ENCODE measurements at places on chromosomes 7 and 10.

GRCh38 chr7:69946901-69947300, 348.6 kb downstream of the AUTS2 start:
- no peak for DNase-seq

GRCh38 chr7:100568176-100568895, 5.4 kb downstream of the SAP25 start:
- DNase-seq: no peak

DNA sequence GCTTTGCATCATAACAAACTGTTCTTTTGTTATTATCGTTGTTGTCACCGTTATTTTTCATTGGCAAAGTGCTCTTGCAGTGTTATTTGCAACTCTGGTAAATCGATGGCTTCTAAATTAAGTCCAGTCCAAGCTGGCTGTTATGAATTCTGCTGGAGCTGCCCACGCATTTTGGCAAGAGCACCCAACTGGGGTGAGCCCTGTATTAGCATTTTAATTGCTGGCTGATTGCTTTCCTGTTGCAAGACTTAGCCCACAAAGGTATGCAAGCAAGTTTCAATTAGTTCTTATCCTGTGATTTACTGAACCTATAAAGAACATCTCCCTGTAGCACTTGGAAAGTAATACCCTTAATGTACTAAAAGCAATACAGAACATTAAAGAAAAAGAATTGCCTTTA, 226.8 kb downstream of the ACTR3B start:
- DNase-seq: no peak

DNA sequence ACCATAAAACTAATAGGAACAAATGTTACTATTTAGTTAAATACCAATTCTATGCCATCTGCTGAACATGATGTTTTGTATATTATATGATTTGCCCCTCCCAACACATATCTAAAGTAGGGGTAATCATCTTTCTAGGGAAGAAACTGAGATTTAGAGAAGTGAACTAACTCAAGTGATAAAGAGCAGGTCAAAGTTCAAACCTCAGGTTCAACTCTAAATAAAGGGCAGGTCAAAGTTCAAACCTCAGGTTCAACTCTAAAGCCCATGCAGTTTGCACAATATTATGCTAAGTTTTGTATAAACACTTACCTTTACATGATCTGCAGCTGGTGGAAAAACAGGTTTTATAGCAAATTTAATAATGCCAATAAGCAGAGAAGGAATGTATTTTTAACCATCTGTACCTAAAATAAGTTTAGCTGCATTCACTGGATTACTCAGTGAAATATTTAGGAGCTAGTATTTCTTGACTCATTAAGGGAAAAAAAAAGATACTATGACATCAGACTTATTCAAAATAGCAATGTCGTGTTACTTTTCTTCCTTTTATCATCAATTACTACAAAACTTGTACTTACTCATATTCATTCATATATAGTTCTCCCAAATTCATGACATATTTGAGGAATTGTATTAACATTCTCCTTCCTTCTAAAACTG, 1194.3 kb upstream of the CELF2 start:
- no peak for DNase-seq

DNA sequence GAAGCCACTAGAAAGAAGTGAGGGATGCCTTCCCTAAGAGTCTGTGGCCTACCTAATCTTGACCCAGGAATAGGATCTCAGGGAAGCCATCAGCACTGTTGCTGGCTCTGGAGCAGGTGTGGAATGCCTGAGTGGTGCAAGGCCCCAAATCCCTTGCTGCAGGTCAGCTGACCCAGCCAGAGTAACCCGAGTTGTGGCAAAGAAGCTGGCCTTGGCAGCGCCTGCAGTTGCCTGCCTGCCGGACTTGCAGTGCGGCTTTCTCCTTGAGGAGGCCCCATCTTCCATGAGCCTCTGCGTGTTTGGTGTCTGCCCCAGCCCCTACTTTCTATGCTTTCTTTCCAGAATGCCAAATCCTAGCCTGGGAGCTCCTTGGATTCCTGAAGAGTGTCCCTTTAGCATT, 5.8 kb downstream of the KIAA1217 start:
- no peak for DNase-seq
